Progenitor cell of endocrine pancreas (in vitro differentiated cells): ENCODE measurements at places on chromosomes 3 and 15. TPM values are rescaled to one million over a fixed set of nuclear protein-coding genes. Genes with fewer than 3 reads are reported as not detected.

DNA sequence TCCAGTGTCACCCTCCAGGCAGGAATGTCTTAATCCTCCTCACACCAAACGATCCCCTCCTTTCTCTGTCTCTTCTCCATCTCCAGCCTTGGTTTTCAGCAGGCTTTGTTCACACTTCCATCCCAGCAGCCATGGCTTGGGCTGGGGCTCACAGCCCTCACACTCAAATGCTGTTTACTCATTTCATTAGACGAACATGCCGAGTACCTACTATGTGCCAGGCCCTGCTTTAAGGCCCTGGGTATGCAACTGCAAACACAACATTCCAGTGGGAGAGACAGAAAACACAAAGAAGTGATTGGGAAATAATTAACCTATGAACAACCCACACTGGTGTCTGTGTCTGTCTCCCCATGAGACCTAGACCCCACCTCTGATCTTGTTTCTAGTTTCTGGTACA, 43.9 kb downstream of the LYZL4 start:
- no peak for DNase-seq
- H3K27me3 ChIP-seq, result peaks cover 9% of the 10 kb centered on the region
- H3K36me3 ChIP-seq, result no peaks in the 10 kb centered on the region
- peaks cover 3% of the 10 kb centered on the region for H3K4me1 ChIP-seq
- no peak overlapping the region for H3K4me3 ChIP-seq

DNA sequence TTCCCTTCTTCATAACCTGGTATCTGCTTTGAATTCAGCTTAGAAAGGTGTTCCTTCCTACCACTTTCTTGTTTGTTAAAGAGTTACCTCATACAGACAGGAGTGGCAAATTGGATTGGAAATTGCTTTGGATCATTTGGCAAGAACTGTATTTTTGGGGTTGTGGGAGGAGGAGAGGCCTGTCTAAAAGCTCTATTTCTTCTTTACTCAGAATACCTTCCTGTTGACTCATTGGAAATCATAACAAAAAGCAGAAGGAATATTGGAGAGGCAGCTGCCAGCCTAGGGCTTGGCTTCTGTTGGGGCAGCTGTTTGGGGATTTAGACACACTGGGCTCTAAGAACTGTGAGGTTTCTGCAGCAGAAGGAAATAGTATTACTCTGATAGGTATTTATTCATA, 14.2 kb downstream of the IQGAP1 start:
- peaks cover 43% of the 10 kb centered on the region for H3K4me1 ChIP-seq
- peak overlapping the region; percentile 97 for H3K27ac ChIP-seq
- no peak for DNase-seq
- peaks cover 4% of the 10 kb centered on the region for H3K36me3 ChIP-seq

- H3K4me1 ChIP-seq, result no peaks in the 10 kb centered on the region
- no peak for DNase-seq
- H3K27me3 ChIP-seq, result no peaks in the 10 kb centered on the region
Observed at GRCh38 chr15:56639631-56640030, 93.7 kb downstream of the ZNF280D start.

- no peaks in the 10 kb centered on the region for H3K27me3 ChIP-seq
- no peak overlapping the region for H3K27ac ChIP-seq
- peaks cover 10% of the 10 kb centered on the region for H3K36me3 ChIP-seq
Observed at GRCh38 chr15:67564021-67564967, 21.8 kb downstream of the MAP2K5 start.

DNA sequence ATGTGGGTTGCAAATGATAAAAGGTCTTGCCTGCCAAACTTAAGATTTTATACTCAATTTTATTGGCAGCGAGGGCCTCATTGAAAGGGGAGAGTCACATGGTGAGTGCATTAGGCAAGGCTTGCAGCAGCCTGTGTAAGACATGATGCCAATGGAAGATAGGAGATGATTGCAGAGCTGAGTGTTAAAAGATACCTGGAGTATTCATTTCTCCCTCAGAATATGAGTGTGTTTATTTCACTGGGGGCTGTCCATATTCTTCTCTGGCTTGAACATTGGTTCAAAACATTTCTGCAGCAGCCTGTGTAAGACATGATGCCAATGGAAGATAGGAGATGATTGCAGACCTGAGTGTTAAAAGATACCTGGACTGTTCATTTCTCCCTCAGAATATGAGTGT, 165.2 kb upstream of the NUDT16 start:
- no peak overlapping the region for H3K27ac ChIP-seq
- no peak overlapping the region for H3K4me3 ChIP-seq
- H3K36me3 ChIP-seq, result peaks cover 2% of the 10 kb centered on the region
- DNase-seq, result no peak
- no peaks in the 10 kb centered on the region for H3K27me3 ChIP-seq
- H3K4me1 ChIP-seq, result no peaks in the 10 kb centered on the region

- H3K27ac ChIP-seq, result no peak overlapping the region
- H3K27me3 ChIP-seq, result no peaks in the 10 kb centered on the region
- no peak for DNase-seq
- H3K4me3 ChIP-seq, result no peak overlapping the region
Observed at GRCh38 chr3:85808755-85809154, 850.0 kb downstream of the CADM2 start.

DNA sequence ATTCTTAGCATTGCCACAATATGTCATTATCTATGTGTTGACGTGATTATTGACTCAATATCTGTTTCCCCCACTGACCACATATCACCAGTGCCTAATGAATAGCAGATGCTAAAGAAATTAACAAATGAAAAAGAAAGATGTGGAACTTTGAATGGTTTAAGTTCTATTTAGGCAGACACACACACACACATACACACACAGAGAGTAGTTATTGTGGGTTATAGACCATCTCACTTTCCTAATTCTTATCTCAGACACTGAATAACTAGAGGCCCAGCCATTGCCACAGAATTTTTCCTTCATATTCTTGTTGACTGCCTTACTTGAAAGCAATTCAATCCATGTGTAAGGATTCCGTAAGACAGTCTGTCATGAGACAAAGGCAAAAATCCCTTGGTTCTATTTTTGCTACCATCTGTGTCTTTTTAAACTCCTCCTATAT, 61.9 kb upstream of the PHLDB2 start:
- no peaks in the 10 kb centered on the region for H3K27me3 ChIP-seq
- H3K4me3 ChIP-seq, result no peak overlapping the region

DNA sequence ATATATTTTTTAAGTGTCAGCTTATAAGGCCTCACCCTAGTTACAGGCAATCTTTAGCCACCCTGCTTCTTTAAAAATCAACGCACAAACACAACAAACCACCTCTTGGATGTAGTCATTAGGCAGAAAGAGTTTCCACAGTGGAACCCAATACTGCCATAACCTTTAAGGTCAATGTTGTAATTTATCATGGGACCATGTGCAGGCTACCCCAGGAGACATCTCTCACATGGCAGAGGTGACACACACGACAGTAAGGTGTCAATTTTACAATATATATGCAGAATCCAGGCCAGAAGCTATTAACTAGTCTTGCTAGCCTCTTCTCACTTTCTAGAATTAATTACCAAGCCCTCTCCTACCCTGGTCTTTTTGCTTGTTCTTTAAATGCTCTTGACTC, 336.5 kb downstream of the MAGI1 start:
- H3K27ac ChIP-seq, result peak overlapping the region; percentile 73
- peaks cover 4% of the 10 kb centered on the region for H3K36me3 ChIP-seq
- DNase-seq, result no peak
- peaks cover 7% of the 10 kb centered on the region for H3K4me1 ChIP-seq

DNA sequence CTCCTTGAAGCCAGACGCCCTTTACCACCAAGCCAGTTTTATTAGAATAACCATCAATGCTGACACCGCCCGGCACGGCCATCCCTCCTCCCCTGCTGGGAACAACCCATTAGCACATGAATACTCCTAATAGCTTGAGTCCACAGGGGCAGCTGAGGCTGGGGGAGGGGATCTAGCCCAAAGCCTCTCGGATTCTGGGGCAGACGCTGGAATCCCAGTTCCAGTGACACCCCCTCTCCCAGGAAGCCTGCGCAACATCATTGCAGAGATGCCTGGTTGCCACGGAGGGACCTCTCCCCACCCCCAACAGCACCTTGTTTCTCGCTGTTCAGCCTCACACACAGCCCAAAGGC, 1.2 kb upstream of the LINGO1 start:
- H3K27me3 ChIP-seq, result peaks cover 22% of the 10 kb centered on the region
- peak overlapping the region; percentile 62 for H3K4me3 ChIP-seq
- no peak for DNase-seq
- H3K4me1 ChIP-seq, result peaks cover 18% of the 10 kb centered on the region
- H3K27ac ChIP-seq, result peak overlapping the region; percentile 25

DNA sequence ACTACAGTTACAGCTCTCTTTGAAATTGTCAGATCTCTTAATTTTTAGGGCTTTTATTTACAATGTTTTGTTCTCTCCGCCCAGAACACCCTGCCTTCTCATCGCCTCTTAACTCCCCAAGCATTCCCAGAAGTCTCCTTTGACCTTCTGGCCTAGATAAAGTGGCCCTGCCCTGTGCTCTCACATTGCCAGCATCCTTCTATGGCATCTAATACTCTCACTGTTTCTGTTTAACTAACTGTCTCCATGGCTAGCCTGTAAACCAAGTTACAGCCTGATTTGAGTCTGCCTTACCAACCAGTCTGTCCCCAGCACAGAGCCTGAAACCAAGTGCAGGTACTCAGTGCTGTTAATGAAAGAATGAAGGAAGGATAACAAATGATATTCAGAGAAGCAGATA, 19.9 kb downstream of the COL8A1 start:
- H3K4me1 ChIP-seq, result peaks cover 4% of the 10 kb centered on the region
- H3K27ac ChIP-seq, result no peak overlapping the region
- no peak for DNase-seq
- no peaks in the 10 kb centered on the region for H3K27me3 ChIP-seq
- no peak overlapping the region for H3K4me3 ChIP-seq

DNA sequence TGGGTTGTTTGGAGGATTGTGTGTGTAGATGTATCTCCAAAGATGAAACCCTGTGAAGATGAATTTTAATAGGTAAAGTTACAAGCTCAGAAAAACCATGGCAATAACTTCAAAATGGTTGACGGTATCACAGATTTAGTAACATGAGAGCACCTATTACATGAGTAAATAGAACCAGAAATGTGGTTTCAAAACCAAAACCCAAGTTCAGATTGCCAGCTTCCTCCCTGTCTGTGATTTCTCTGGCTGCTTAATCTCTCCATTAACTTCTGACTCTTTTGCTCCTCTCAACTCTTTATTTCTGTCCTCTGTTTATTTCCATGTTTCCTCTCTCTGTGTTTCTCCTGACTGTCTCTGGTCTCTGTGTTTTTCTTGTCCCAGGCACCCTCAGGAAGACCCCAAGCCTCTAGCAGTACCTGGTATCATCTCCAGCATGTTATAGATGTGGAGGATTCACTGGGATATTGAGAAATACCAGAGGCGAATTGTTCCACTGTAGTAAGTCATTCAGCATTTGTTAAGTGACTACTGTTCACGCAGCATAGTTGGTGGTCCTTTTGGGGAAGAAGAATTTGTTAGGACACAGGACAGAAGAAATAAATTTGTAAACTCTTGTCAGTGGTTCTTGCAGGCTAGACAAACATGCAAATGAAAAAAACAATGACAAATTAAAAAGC, 138.8 kb downstream of the BBX start:
- H3K27ac ChIP-seq, result no peak overlapping the region
- no peaks in the 10 kb centered on the region for H3K27me3 ChIP-seq
- H3K4me3 ChIP-seq, result no peak overlapping the region
- peaks cover 2% of the 10 kb centered on the region for H3K4me1 ChIP-seq

DNA sequence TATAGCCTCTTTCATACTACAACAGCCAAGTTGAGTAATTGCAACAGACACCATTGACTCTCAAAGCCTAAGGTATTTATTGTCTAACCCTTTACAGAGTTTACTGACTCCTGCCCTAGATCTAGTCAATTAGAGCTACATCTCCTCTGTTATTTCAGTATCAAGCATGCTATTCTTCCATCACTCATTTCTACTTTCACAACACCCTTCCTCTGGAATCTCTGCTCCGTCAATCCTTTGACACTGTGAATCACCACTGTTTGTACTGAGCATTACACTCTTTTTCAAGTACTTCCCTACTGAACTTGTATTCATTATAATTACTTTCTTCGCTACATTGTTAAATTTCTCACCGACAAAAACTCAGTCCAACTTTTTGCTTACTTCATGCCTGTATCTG, 121.8 kb downstream of the ZNF609 start:
- peaks cover 17% of the 10 kb centered on the region for H3K4me1 ChIP-seq
- DNase-seq, result no peak
- no peaks in the 10 kb centered on the region for H3K27me3 ChIP-seq
- no peak overlapping the region for H3K4me3 ChIP-seq
- H3K36me3 ChIP-seq, result peaks cover 16% of the 10 kb centered on the region
- peak overlapping the region; percentile 57 for H3K27ac ChIP-seq

The FILIP1L gene
- 19.4 and 29.6 TPM in 2 replicates for total RNA-seq

DNA sequence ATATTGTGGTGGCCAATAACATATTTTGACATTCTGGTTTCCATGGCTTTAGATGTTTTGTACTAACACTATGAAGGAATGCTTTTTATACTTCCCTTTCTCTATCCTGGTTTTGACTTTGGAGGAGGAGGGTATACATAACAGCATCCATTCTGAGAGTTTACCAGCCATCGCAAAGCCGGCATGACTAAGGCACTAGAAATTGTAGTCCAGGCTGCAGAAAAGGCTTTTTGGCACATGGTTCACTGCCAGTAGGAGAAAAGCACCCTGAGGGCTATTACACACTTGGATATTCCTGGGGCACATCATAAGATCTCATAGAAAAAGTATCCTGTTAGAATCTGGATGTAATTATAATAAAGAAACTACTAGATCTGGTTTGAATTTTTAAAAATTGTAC, 101.8 kb downstream of the STT3B start:
- DNase-seq, result no peak
- H3K4me3 ChIP-seq, result no peak overlapping the region
- peak overlapping the region; percentile 77 for H3K27ac ChIP-seq
- H3K27me3 ChIP-seq, result no peaks in the 10 kb centered on the region
- peaks cover 27% of the 10 kb centered on the region for H3K36me3 ChIP-seq
- H3K4me1 ChIP-seq, result no peaks in the 10 kb centered on the region

DNA sequence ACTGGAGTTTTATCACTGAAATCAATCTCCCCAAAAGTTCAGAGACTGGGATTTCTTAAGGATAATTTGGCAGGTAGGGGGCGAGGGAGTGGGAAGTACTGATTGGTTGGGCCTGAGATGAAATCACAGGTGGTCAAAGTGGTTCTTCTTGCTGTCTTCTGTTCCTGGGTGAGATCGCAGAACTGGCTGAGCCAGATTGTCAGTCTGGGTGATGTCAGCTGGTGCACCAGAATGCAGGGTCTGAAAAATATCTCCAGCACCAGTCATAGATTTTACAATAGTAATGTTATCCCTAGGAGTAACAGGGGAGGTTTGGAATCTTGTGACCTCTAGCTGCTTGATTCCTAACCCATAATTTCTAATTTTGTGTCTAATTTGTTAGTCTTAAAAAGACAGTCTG, 86.7 kb upstream of the SLC25A36 start:
- peak overlapping the region; percentile 46 for H3K27ac ChIP-seq
- H3K4me3 ChIP-seq, result no peak overlapping the region
- H3K4me1 ChIP-seq, result peaks cover 11% of the 10 kb centered on the region
- no peaks in the 10 kb centered on the region for H3K36me3 ChIP-seq

GRCh38 chr15:51321316-51321715, 17.1 kb downstream of the CYP19A1 start:
- no peak overlapping the region for H3K27ac ChIP-seq
- peaks cover 16% of the 10 kb centered on the region for H3K27me3 ChIP-seq
- H3K4me3 ChIP-seq, result no peak overlapping the region
- no peak for DNase-seq
- no peaks in the 10 kb centered on the region for H3K36me3 ChIP-seq

- DNase-seq, result no peak
- H3K27ac ChIP-seq, result no peak overlapping the region
- H3K4me3 ChIP-seq, result no peak overlapping the region
- H3K4me1 ChIP-seq, result peaks cover 14% of the 10 kb centered on the region
- H3K36me3 ChIP-seq, result no peaks in the 10 kb centered on the region
- no peaks in the 10 kb centered on the region for H3K27me3 ChIP-seq
Observed at GRCh38 chr15:87033056-87033455, 953.4 kb downstream of the AGBL1 start.

The COL8A1 gene
- total RNA-seq, result 0.18 TPM in 1 of 2 replicates, not detected in the other

The SLC24A5 gene
- not detected in 2 replicates for total RNA-seq
